CD4-positive, alpha-beta T cell treated with Interleukin-6 at 100 ng/mL for 8 hours (primary cell): ENCODE measurements at places on chromosomes 4 and X.

DNA sequence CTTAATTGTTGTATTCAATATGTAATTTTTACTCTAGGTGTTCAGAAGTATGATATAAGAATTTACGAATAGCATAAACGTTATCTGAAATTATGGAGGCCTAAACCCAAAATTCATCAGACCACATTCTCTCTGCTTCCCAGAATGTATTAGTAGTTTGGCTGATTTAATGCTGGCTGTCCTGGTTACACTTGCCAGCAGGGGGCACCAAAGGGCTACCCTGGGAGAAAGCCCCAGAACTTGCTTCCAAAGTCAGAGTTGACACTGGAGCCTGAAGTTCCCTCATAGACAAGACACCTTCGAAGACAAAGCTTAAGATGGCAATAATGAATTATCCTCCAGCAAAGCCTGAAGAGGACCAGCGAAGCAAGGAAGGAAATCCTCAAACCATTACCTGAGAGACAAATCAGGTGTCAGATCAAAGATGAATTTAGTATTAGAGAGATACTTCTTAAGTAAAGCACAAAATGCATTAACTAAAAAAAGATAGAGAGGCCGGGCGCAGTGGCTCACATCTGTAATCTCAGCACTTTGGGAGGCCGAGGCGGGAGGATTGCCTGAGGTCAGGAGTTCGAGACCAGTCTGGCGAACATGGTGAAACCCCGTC is 11.3 kb upstream of the ANOS1 start:
- DNase-seq = peak; percentile 44

GRCh38 chr4:90537491-90537890 is 410.3 kb downstream of the CCSER1 start:
- no peak for DNase-seq

- DNase-seq = no peak
These were observed 18.6 kb downstream of the PRIMPOL start for GRCh38 chr4:184668096-184668495.

- no peak for DNase-seq
These were observed 896.8 kb downstream of the ADGRL3 start for GRCh38 chr4:62096881-62097280.

DNA sequence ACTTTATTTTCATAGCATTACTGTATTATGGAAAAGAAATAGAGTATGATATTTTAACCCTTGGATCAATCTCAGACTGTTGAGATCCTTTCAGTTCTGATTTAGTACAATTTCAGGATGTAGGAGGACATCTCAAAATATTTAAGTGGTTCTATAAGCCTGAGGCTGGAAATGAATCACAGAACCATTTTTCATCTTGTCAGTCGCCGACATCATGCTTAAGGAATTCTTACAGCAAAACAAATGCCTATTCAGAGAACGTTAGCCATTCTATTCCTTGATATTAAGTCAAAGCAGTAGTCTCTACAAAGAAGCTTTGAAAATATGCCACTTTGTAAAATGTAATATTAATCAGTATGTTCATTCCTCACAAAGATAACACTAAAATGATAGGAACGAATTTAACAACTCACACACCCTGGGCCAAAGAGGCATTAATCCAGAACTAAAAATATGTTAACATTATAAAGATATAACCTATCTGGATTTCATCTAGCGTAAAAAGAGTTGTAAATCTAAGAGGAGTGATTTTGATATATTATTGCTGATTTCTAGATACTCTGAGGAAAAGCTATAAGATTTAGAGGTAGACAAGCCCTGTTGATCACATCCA is 152.0 kb downstream of the GASK1B start:
- DNase-seq = no peak

DNA sequence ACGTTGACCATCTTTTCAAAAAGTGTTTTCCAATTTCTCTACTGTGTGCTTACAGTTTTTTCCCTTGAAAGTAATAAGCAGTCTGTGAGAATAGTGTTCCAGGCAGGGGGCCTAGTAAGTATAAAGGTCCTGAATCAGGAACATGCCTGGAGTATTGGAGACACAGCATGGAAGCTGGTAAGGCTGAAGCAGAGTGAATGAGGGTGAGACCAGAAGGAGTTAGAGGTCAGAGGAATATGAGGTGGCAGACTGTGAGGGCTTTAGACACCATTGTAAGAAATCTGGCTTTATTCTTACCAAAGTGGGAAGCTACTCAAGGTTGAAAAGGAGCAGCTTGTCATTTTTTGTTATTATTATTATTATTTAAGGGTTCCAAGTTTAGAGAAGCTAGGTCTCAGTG is 107.4 kb downstream of the CT47B1 start:
- DNase-seq = no peak

GRCh38 chrX:2434270-2435163 is 66.3 kb downstream of the DHRSX start:
- DNase-seq = no peak

DNA sequence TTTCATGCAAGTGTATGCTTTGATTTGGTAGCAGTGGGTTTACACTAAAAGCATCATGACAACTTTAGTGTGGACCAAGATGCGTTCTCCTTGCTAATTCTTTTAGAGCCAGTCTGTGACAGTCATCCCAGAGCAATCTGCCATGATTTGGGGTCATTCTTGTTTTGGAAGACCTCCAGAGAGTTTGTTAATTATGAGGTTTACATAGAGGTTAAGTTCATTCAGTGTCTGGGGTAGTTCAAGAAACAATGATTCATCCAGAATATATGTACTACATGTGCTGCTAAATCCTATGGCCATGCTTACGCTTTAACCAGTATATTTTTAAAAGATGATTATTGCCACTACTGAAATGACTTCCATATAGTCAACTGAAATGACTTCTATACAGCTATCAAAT is 328.5 kb upstream of the AGA start:
- DNase-seq = no peak

DNA sequence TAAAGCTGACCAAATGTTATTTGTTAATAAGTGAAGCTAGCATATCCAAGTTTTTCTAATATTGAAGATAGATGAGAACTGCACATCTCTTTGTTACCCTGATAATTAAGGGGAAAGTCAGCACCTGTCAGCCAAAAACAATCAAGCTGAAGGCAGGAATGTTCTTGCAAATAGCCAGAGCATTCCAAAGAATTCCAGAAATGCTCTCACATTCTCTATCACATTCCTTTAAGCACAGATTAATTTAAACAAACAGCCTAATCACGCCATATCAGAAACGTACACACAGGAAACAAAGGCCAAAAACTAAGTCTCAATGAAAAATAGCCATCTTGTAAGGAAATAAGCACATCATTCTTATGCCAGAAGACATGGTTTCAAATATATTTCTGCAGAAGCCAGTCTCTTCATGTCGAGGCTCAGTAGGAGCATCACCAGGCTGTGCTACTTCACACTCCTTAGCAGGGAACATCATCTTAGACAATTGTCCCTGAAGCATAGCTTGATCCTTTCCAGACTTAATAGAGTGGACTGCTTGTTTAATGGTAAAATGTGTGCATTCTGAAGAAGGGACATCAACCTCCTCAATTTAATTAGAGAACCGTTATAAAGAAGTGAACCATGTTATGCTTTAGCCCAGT is 252.9 kb upstream of the TTC29 start:
- DNase-seq = no peak

GRCh38 chrX:53073115-53073586 is 9.0 kb upstream of the TSPYL2 start:
- DNase-seq = no peak

- DNase-seq = no peak
These were observed 692.0 kb upstream of the FAM241A start for GRCh38 chr4:111453216-111453615.

GRCh38 chrX:152600853-152601633 is 36.7 kb upstream of the GABRQ start:
- no peak for DNase-seq

GRCh38 chrX:96382018-96382417 is 302.6 kb upstream of the DIAPH2 start:
- no peak for DNase-seq

- DNase-seq = no peak
These were observed 175.8 kb upstream of the PITX2 start for GRCh38 chr4:110798687-110799086.

GRCh38 chr4:110667670-110668069 is 44.8 kb upstream of the PITX2 start:
- no peak for DNase-seq

GRCh38 chr4:182228991-182229577 is 14.1 kb upstream of the TENM3 start:
- DNase-seq = no peak

- no peak for DNase-seq
These were observed 6.1 kb downstream of the EPGN start for GRCh38 chr4:74314329-74314728.

- DNase-seq = peak; percentile 67
These were observed 2.5 kb downstream of the CXorf38 start for GRCh38 chrX:40644821-40645358.

DNA sequence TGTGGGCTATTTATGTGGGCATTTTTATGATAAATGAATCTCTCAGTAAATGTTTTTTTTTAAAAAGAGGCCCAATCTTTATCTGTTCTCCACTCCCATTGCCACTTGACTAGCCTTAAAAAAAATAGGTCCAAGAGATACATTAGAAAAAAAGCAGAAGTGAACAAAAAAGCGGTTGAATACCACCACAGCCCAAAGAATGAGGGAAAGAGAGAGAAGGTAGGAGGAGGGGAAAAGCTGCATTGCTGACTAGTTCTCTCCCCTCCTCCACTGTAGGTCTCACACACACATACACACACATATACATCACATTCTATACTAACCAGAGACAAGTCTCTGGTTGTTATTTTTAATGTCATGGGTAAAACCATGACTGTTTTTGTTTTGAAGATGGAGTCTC is 95.8 kb upstream of the IL13RA1 start:
- DNase-seq = no peak

- DNase-seq = no peak
These were observed 142.0 kb upstream of the NUDT6 start for GRCh38 chr4:123064390-123064789.

GRCh38 chr4:78552389-78553042 is 946 bp downstream of the ANXA3 start:
- DNase-seq = no peak

DNA sequence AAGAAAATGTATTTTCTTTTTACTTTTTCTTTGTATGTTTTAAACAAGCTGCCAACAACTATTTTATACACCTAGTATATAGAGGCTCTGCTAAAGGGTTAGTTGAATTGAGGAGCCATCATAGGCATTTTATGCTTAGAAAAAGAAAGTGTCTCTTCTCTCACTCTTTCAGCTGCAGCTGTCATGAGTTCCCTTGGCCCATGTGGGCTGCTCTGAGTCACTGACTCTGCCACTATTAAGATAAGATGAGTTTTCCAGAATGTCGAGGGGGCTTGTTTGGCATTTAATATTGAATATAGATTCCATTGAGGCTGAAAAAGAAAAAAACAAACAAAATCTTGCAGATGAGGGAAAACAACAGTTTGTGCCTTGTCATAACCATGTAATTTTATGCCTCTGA is 126.0 kb upstream of the PAQR3 start:
- DNase-seq = no peak

DNA sequence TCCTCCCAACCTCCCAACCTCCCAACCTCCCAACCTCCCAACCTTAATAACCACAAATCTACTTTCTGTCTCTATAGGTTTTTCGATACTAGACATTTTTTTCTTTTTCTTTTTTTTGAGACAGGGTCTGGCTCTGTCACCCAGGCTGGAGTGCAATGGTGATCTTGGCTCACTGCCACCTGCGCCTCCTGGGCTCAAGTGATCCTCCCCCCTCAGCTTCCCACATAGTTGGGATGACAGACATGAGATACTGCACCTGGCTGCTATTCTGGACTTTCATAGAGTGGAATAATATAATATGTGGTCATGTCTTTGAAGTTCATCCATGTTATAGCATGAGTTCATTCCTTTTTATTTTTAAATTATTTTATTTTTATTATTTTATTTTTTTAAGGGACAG is 39.5 kb upstream of the ZFX start:
- DNase-seq = no peak

GRCh38 chr4:183347566-183347965 is 25.3 kb upstream of the CLDN24 start:
- DNase-seq = no peak

GRCh38 chr4:139692309-139693012 is 26.8 kb downstream of the MGST2 start:
- DNase-seq = no peak

DNA sequence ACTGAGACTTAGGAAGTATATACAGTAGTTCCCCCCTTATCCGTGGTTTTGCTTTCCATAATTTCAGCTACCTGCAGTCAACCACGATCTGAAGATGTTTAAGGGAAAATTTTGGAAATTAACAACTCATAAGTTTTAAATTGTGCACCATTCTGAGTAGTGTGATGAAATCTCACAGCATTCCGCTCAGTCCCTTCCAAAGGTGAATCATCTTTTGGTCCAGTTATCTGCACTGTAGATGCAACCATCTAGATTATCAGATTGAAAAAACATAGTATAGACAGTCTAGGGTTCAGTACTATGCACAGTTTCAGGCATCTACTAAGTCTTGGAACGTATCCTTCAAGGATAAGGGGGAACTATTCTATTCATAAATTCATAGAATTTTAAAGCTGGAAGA is 109.0 kb downstream of the ANXA3 start:
- DNase-seq = no peak

- DNase-seq = peak; percentile 68
These were observed 7.4 kb downstream of the HNRNPH2 start for GRCh38 chrX:101415180-101416145.

DNA sequence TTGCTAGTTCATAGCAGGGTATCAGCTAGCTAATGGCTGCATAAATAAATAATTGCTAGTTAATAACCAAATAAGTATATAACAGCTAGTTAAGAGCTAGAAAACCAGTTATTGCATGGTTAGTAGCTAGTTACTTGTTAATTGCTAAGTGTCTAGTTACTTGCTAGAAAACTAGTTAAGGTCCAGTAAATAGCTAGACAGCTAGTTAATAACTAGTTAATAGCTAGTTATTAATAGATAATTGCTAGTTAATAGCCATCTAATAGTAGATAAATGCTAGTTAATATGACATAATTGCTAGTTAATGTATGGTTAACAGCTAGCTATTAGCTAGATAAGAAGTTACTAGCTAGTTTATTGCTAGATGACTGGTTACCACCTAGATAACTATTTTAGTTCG is 629.9 kb upstream of the CT83 start:
- no peak for DNase-seq

DNA sequence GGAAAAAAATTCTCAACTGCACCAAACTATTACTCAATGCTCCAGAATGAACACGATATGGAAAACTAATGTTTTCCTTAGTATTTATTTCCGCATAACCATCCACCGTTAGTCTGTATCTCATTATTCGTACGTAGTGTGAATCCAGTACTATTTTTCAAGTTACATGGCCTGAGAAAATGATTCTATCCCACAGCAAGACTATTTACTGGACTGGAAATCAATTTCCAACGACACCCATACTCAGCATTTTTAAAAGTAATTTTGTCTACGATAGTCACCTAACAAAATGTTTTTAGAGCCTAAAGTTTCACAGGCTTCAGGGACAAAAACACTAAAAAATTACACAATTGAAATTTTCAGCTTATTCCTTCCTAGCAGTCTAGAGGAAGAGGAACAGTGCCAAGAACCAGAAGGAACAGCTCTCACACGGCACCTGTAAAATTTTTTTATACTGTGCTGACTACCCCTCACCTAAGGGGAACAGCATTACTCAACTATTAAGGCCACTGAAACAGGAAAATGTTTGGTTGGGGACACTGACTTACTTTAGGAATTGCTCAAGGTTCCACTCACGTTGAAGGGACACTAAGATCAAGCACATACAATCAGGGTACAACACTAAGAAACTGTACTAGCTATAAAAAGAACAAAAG is 9.6 kb downstream of the UBE2D3 start:
- DNase-seq = no peak
